GM12891 (cell line): ENCODE measurements at places on chromosomes 12 and 14.
A peak's percentile ranks its signal among the peaks of the same experiment; 100 is the strongest.

- no peak for DNase-seq
Measured at GRCh38 chr12:58701536-58701935, 218.8 kb downstream of the LRIG3 start.

DNA sequence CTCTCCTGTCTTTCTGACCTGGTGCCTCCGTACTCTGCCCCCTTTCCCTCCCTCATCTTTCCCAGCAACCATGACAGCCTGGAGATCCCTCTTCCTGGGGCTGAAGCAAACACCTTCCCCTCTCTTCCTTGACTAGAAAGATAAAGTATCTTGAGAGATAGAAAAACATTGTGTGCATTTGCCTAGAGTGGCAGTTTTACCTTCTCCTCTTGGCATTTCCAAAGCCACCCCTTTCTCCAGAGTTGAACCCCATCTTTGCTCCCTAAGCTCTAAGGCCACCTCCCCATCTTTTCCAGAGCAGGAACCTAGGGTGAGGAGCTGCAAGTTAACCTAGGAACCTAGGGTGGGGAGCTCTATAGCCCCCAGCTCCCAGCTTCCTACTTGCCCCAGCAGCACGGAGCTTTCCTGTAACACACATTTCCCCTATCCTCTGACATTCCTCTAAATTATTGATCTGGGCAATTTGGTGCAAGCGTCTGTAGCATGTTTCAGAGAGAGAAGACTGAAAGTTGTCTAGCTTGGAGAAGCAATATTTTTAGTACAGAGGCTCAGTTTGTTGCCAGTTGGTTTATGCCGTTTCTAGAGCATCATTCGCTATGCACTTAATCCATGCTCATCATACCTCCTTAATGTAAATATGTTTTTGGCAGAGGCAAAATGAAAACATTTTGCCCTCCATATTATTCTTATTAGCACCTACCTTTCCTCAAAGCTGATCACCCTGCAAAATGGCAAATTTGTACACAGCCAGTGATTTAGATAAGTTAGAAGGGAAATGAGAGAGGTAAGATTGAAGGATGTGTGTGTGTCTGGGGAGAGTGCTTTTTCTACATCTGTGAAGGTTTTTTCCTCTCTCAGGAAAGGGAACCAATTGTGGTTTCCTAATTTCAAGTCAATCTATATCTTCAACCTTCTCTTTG lies 5.4 kb upstream of the TBX3 start:
- no peak for DNase-seq

GRCh38 chr12:94806617-94807016 lies 156.3 kb upstream of the TMCC3 start:
- no peak for DNase-seq

DNA sequence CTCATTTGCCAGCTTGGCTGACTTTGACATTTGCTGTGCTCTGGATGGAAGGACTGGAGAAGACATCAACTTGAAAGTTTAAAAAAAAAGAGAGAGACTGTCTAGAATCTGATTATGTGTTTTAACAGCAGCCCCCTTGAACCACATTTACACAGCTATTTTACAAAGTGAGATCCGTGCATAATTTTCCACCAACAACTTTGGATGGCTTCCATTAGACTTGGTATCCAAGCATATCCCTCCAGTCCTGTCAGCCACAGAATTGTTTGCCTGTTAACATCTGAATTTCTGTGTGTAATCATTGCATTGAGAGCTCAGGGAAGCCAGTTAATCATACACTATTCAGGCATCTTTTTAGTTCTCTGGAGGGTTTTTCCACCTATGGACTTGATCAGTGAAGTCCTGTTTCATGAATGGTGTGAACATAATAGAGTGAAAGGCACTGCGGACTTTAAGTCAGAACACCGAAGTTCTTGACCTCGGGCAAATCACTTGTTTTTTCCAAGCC lies 93.7 kb downstream of the SAMD4A start:
- no peak for DNase-seq

GRCh38 chr14:80264702-80265101 lies 53.4 kb upstream of the DIO2 start:
- DNase-seq = no peak

- DNase-seq = no peak
Measured at GRCh38 chr12:128109236-128109635, 157.7 kb upstream of the TMEM132C start.

- no peak for DNase-seq
Measured at GRCh38 chr12:74285773-74286172, 251.9 kb upstream of the ATXN7L3B start.

GRCh38 chr14:50801706-50802105 lies 29.3 kb downstream of the NIN start:
- DNase-seq = no peak

DNA sequence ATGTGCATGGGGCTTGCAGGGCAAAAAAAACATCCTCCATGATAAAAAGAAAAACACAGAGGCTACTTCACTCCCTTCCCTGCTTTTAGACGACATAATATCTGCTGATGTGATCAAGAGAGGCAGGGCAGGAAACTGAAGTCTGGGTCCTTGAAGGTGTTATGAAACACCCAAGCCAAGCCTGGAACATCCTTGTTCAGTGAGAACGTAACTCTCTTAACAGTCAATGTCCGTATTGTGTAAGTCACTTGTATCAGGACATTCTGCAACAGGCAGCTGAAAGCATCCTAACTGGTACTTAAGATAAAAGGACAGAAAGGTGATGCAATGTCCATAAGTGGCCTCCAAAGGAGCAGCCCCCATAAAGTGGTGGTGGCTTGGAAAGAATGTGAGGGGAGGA lies 20.0 kb downstream of the KCNK10 start:
- no peak for DNase-seq

DNA sequence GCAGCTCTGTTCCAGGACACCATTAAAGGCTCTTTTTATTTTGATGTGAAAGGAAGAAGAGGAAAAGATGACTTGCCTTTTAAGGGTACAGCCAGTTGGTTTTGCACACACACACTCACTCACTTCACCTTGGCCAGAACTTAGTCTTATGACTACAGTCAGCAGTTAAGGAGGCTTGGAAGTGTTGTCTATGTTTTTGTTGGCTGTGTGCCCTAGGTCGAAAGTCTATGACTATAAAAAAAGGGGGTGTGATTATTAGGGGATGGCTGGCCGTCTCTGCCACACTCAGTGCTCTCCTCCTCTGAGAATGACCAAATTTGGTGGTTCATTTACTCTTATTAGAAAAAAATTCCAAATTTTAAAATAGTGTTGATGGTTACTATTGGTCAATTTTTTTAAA lies 139.5 kb upstream of the OTX2 start:
- no peak for DNase-seq

DNA sequence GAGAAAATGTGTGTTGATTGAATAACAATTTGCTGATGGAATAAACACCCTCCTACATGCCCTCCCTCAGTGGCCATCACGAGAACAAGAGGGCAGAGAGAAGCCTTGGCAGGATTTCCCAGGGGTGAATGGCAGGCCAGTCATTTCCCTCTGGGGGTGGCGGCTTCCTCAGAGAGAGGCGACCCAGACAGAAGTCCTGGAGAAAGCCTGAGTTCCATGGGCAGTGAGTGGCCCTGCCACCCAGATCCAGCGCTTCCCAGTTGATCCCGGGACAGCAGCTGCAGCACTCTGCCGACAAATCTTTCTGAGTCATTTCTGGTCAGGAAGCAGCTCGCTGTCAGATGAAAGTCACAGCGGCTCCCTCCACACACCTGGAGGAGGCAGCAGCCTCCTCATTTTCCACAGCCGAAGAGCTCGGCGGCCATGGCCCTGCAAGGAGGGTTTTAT lies 123.0 kb downstream of the SCARB1 start:
- DNase-seq = no peak

- DNase-seq = no peak
Measured at GRCh38 chr14:80215081-80215480, 3.8 kb upstream of the DIO2 start.

- no peak for DNase-seq
Measured at GRCh38 chr12:104048811-104049210, 1.2 kb downstream of the GLT8D2 start.

GRCh38 chr12:113119980-113120669 lies 15.4 kb downstream of the RASAL1 start:
- DNase-seq = no peak

DNA sequence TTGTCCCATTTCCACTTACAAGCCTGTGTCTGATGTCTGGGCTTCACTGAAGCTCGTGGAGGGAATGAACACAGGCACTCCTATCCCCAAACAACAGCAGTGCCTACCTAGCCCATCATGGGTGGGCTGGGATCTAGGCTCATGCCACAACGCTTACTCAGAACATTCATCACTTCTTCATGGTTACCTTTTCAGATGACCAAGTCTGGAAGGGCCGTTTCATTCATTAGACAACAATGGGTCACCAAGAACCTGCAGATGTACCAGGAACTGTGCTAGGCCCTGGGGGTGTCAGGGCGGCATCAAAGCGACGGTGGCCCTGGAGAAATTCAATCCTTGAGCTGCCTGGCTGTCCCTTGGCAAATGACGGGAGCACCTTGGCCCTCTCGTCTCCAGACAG lies 64.9 kb upstream of the FZD10 start:
- DNase-seq = no peak

DNA sequence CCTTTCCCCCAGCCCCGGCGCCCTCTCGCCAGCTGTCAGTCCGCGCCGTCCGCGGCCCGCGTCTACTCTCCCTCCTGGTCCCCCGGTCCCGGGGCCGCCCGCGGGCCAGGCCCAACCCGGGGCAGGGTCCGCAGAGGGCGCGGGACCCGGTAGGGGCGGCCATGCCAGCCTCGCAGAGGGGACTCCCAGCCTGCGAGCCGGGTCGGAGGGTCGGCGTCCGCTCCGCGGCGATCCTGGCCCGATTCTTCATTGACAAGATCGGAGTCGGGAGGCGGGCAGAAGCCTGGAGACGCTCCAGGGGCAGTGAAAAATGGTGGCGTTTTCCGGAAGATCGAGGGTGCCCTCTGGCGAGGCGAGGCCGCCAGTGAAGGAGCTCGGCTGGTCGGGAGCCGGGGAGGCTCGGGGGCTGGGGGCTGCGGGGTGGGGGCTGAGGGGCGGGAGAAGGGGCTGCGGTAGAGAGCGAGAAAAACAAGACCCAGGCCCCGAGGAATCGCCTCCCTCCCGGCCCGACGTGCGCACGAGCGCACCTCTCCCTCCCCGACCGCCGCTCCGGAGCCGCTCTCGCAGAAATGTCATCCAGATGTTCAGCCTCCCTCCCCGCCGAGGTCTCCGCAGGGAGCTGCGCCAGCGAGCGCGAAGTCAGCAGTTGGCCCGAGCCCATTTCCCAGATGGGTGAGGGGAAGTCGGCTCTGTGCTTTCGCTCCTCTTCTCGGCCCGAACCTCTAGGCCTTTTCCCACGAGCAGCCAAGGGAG lies 647 bp upstream of the TGFB3 start:
- DNase-seq = peak; percentile 63

GRCh38 chr12:53870117-53870516 lies 68.5 kb upstream of the HOXC13 start:
- DNase-seq = no peak

- DNase-seq = no peak
Measured at GRCh38 chr14:22052795-22053194, 379.2 kb upstream of the OR4E1 start.

- DNase-seq = no peak
Measured at GRCh38 chr14:34619471-34619870, 10.5 kb downstream of the SNX6 start.

GRCh38 chr12:49868952-49869815 lies 26.3 kb upstream of the BCDIN3D start:
- DNase-seq = no peak

- DNase-seq = no peak
Measured at GRCh38 chr14:77043177-77043983, 14.9 kb upstream of the IRF2BPL start.

- no peak for DNase-seq
Measured at GRCh38 chr14:67497216-67497615, 8.7 kb upstream of the TMEM229B start.

- no peak for DNase-seq
Measured at GRCh38 chr14:77681196-77682157, 26.3 kb downstream of the ALKBH1 start.

DNA sequence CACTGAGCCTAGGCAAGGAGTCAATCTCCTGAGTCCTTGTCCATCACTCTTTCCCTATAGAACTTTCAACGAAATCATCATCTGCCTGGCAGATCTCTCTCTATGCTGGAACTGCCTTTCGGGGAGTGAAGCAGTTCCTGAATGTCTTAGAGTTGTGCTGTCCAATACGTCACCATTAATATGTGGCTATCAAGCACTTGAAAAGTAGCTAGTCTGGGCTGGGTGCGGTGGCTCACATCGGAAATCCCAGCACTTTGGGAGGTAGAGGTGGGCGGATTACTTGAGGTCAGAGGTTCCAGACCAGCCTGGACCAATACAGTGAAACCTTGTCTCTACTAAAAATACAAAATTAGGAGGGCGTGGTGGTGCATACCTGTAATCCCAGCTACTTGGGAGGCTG lies 35.1 kb downstream of the NRDE2 start:
- DNase-seq = no peak
